Umbilical cord (tissue), 2 donors: ENCODE measurements at places on chromosomes 5 and 9. TPM values are rescaled to one million over a fixed set of nuclear protein-coding genes. Genes with fewer than 3 reads are reported as not detected.

The GABRP gene
- total RNA-seq, result 4.6 TPM

The TMEM215 gene
- total RNA-seq, result 3.1 TPM

The CATSPER3 gene
- not detected for total RNA-seq

The SPATA24 gene
- 7.2 TPM for total RNA-seq

The UBE2D2 gene
- total RNA-seq, result 109 TPM

The HRCT1 gene
- 13.7 TPM for total RNA-seq

The PCDHGA11 gene
- total RNA-seq, result 7.9 TPM

The GOLM1 gene
- total RNA-seq, result 29.4 TPM

The PCDHGC5 gene
- 8.2 TPM for total RNA-seq

The HAVCR2 gene
- total RNA-seq, result 19.7 TPM

The PCDHGA3 gene
- total RNA-seq, result 2.2 TPM

The PCDHA11 gene
- 1.2 TPM for total RNA-seq

The SPATA31A7 gene
- not detected for total RNA-seq

The DYNC2I2 gene
- total RNA-seq, result 20.0 TPM

The MVB12B gene
- 6.7 TPM for total RNA-seq

The TRAF1 gene
- total RNA-seq, result 12.5 TPM

The SPATA31D4 gene
- total RNA-seq, result 1.7 TPM

The SHOC1 gene
- total RNA-seq, result 3.6 TPM

The STPG3 gene
- total RNA-seq, result 1.9 TPM

The PCDHB13 gene
- 1.7 TPM for total RNA-seq

The DMRT3 gene
- 1.2 TPM for total RNA-seq

The ZFP37 gene
- total RNA-seq, result 7.9 TPM

The ELOVL7 gene
- 1.9 TPM for total RNA-seq

The LECT2 gene
- total RNA-seq, result not detected

The ZFR gene
- total RNA-seq, result 78.7 TPM

The MEF2C gene
- 48.6 TPM for total RNA-seq

The AIF1L gene
- total RNA-seq, result 35.4 TPM

The CAVIN4 gene
- 2.4 TPM for total RNA-seq

The RORB gene
- total RNA-seq, result 1.7 TPM

The PCDHA6 gene
- 3.1 TPM for total RNA-seq

The FASTKD3 gene
- total RNA-seq, result 26.5 TPM

The AUH gene
- 35.6 TPM for total RNA-seq

The DNM1 gene
- total RNA-seq, result 36.4 TPM

The AGXT2 gene
- total RNA-seq, result 2.2 TPM

The HNRNPH1 gene
- 508 TPM for total RNA-seq

The GKAP1 gene
- 12.0 TPM for total RNA-seq

The IFNA21 gene
- 18.5 TPM for total RNA-seq

The PHAX gene
- 53.0 TPM for total RNA-seq

The SLC6A3 gene
- total RNA-seq, result 0.96 TPM

The HTR1A gene
- total RNA-seq, result not detected

The TCF7 gene
- 0.96 TPM for total RNA-seq

The TMEM8B gene
- total RNA-seq, result 3.9 TPM

The CCL27 gene
- not detected for total RNA-seq

The TLR4 gene
- 14.7 TPM for total RNA-seq

The PLEKHG4B gene
- 3.1 TPM for total RNA-seq

The CCDC171 gene
- 61.4 TPM for total RNA-seq

The PRDM9 gene
- total RNA-seq, result not detected

The SPINK7 gene
- not detected for total RNA-seq

The MTREX gene
- 109 TPM for total RNA-seq

The DBH gene
- total RNA-seq, result 0.72 TPM

The EMB gene
- 7.7 TPM for total RNA-seq

The HMGXB3 gene
- total RNA-seq, result 16.4 TPM

The ADRA1B gene
- 0.48 TPM for total RNA-seq

The DMRT2 gene
- 1.7 TPM for total RNA-seq

The NME5 gene
- not detected for total RNA-seq

The HTR4 gene
- total RNA-seq, result 1.7 TPM

The BTF3 gene
- total RNA-seq, result 207 TPM

The VCAN gene
- total RNA-seq, result 930 TPM
